Keratinocyte (primary cell): ENCODE measurements at places on chromosomes 1 and 21. TPM values are rescaled to one million over a fixed set of nuclear protein-coding genes. Genes with fewer than 3 reads are reported as not detected.

KRTCAP2 gene
- polyA plus RNA-seq = 99.1 to 183 TPM (median 127 TPM) in 3 replicates

GRCh38 chr1:57254022-57254421 lies 169.8 kb downstream of the DAB1 start:
- H3K36me3 ChIP-seq = no peaks in the 10 kb centered on the region
- no peak for DNase-seq
- H3K27ac ChIP-seq = no peak overlapping the region
- no peaks in the 10 kb centered on the region for H3K27me3 ChIP-seq
- no peaks in the 10 kb centered on the region for H3K4me1 ChIP-seq

DNA sequence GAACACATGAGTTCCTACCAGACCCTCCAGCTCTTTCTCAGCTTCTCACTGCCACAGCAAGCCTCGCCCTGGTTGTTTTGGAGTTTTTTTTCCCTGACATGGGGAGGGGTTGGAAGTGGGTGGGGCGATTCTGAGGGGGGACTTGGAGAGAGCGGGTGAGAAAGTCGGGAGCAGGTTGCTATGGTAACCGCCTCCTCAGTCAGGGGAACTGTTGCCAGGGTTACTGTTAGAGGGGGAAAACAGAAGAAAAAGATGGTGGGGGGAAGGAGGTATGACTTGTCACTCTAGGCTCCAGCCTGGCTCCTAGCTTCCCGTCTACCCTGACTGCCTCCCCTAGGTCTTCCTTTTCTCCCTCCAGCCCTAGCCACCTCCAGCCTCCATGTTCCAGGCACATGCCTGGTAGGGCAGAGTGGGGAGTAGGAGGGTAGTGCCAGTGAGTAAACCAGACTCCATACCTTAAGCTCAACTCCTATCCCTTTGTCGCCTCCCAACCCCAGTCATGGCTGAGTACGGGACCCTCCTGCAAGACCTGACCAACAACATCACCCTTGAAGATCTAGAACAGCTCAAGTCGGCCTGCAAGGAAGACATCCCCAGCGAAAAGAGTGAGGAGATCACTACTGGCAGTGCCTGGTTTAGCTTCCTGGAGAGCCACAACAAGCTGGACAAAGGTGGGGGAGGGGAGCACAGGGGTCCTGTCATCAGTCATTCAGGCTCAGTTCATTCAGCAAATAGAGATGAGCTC lies 6.0 kb downstream of the PEA15 start:
- peaks cover 60% of the 10 kb centered on the region for H3K36me3 ChIP-seq
- DNase-seq = no peak
- H3K27ac ChIP-seq = no peak overlapping the region
- peaks cover 14% of the 10 kb centered on the region for H3K4me1 ChIP-seq
- H3K4me3 ChIP-seq = no peak overlapping the region

DNA sequence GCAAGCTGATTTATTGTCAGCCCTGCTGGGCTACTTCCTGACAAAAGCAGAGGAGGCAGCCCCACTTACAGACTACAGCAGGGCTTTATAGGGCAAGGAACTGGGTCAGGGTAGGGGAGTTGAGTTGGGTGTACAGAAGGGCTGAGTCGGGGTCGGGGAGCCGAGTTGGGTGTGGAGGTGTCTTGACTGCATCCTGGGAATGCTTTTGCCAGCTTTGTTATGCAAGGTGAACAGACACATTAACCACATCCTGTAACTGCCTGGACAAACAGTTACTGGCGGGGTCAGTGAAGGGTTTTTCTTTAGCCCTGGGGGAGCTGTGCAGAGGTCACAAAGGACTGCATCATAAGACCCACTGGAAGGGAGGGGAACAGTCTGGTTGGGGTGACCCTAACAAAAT lies 39.1 kb upstream of the GBP5 start:
- H3K36me3 ChIP-seq = no peaks in the 10 kb centered on the region
- no peaks in the 10 kb centered on the region for H3K27me3 ChIP-seq
- no peak for DNase-seq
- H3K4me1 ChIP-seq = no peaks in the 10 kb centered on the region
- H3K27ac ChIP-seq = no peak overlapping the region
- no peak overlapping the region for H3K4me3 ChIP-seq
